ENCODE measurements at places on chromosomes 1 and 21.

DNA sequence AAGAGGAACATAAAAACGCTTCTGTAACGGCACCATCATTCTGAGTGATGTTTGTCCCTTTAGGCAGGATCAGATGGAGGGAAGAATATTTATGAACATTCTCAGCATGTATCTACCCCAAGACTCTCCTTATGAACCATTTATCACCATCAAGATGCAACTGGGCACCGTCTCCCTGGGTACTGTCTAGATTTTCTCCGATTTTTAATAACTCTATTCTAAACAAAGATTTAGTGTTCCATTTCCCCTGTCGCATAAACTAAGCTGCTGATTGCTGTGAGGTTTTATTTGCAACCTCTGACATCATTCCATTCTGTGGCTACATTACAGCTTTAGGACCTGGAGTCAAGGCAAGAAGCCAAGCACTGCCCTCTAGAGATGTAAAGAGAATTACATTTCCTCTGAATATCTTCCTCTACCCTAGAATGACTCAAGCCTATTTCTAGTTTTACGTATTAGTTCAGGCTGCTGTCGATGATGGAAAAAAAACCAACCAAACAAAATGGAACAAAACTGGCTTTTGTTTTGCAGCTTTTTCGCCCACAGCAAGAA lies 130.1 kb upstream of the MAP1LC3C start:
- DNase-seq = no peak

- no peak for DNase-seq
Observed at GRCh38 chr21:37627074-37627473, 260.5 kb downstream of the DYRK1A start.

- DNase-seq = no peak
Observed at GRCh38 chr1:240946926-240947325, 335.0 kb upstream of the GREM2 start.

DNA sequence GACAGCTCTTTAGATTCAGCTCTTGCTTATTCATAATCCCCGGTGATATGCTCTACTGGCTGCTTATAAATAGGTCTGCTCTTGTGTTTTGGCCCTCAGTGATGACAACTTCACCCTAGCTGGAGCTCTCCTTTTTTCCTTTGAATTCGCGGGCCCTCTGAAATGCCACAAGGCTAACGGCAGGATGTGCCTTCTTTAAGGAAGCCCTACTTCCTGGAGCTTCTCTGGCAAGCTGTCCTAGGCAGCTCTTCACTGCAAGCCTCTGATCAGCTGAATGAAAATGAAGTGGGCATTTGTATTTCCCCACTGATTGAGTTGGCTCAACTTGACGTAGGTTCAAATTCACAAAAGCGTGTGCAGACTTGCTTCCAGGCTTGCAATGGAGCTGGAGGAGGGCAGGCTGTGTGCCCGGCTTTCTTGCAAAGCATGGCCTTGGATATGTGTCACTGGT lies 22.2 kb downstream of the SGIP1 start:
- DNase-seq = no peak

- no peak for DNase-seq
Observed at GRCh38 chr21:45164838-45165237, 90.5 kb downstream of the ADARB1 start.

DNA sequence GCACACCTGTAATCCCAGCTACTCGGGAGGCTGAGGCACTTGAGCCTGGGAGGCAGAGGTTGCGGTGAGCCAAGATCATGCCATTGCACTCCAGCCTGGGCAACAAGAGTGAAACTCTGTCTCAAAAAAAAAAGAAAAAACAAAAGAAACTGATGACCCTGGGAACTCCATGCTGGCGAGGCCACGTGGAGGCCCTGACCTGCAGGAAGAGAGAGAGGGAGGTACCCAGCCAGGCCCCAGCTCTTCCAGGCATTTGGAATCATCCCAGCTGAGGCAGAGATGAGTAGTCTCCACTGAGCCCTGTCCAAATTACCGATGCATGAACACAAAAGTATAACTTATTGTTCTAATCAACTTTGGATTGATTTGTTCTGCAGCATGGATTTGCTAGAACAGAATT lies 132.0 kb upstream of the ZBTB40 start:
- DNase-seq = no peak

- no peak for DNase-seq
Observed at GRCh38 chr21:46428987-46429710, 29.5 kb upstream of the DIP2A start.

DNA sequence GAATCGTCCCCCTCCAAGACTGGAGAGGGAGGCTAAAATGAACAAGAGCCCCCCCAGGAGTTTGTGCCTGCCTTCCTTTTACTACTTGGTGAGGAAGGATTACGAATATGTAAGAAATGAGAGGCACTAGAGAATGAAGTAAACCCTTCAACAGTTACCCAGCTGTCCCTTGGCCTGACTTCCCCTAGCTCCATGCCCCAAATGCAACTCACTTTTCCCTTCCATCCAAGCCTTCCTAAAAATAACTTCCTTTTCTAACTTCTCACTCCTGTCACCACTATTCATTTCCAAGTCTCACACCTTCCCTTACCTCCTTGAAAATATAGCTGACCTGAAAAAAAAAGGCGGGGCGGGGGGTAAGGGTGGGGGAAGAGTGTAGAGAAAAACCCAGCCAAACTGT lies 96.6 kb upstream of the HNRNPU start:
- no peak for DNase-seq

GRCh38 chr1:151251656-151252470 lies 2.7 kb upstream of the PSMD4 start:
- DNase-seq = peak; percentile 53

- no peak for DNase-seq
Observed at GRCh38 chr1:119651133-119651532, 3.1 kb upstream of the ZNF697 start.

DNA sequence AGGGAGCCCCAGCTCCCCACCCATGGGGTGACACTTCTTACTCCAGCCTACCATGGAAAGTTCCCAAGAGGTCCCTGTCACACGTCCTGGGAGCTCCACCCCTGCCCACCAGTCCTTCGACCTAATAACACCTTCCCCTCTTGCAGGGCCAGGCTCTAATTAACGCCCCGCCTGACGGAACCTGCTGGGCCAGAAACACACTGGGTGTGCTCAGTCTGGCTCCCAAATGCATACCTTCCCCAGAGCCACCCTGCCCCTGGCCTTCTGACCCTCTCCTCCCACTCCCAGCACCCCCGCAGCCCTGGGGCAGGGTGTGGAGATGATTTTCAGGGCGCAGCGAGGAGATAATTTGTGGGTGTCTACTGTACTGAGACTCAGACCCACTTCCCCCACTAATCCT lies 20.6 kb downstream of the PGLYRP3 start:
- no peak for DNase-seq

GRCh38 chr1:30407865-30408580 lies 315.4 kb downstream of the MATN1 start:
- DNase-seq = no peak

Data from stimulated activated CD4-positive, alpha-beta T cell treated with anti-CD3 and anti-CD28 coated beads, TNF-alpha, amount 100 ng/mL, for 4 hours (primary cell).